ENCODE measurements at places on chromosomes 16 and 17.

DNA sequence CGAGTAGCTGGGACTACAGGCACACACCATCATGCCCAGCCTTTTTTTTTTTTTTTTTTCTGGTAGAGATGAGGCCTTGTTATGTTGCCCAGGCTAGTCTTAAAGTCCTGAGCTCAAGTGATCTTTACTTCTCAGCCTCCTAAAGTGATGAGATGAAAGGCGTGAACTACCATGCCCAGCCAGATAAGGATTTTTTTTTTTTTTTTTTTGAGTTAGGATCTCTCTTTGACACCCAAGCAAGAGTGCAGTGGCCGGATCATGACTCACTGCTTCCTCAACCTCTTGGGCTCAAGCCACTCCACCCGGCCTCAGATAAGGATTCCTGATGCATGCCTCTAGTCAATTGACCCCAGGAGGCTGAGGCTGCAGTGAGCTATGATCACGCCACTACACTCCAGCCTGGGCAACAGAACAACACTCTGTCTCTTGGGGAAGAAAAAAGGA lies 11.2 kb upstream of the PLEKHG4 start:
- DNase-seq = no peak

DNA sequence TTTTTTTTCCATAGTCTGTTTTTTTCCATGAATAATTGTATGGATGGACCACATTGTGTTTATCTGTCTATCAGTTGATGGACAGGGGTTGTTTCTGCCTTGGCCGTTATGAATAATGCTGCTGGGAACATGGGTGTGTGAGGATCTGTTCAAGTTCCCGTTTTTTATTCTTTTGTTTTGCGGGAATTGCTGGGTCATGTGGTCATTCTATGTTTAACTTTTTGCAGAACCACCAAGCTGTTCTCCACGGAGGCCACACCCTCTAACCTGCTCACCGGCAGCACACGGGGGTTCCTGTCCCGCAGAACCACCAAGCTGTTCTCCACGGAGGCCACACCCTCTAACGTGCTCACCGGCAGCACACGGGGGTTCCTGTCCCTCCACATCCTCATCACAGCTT lies 5.9 kb upstream of the MSLN start:
- no peak for DNase-seq

GRCh38 chr16:57143149-57143921 lies 42.5 kb downstream of the PSME3IP1 start:
- DNase-seq = no peak

DNA sequence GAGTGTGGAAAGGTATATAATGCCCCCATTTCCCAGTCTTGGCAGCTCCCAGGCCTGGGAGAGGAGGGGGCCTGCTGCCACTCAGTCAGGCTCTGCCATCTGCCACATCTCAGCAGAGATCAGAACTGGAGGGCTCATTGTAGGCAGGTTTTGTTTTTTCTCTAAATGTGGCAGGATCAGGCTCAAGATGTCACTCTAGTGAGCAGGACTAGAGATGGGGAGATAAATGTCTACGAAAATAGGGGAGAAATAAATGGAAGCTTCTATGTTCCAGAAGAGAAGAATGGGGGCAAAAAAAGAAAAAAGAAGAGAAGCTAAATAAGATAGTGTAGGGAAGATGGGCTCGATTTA lies 13.9 kb downstream of the NXPH3 start:
- DNase-seq = no peak

DNA sequence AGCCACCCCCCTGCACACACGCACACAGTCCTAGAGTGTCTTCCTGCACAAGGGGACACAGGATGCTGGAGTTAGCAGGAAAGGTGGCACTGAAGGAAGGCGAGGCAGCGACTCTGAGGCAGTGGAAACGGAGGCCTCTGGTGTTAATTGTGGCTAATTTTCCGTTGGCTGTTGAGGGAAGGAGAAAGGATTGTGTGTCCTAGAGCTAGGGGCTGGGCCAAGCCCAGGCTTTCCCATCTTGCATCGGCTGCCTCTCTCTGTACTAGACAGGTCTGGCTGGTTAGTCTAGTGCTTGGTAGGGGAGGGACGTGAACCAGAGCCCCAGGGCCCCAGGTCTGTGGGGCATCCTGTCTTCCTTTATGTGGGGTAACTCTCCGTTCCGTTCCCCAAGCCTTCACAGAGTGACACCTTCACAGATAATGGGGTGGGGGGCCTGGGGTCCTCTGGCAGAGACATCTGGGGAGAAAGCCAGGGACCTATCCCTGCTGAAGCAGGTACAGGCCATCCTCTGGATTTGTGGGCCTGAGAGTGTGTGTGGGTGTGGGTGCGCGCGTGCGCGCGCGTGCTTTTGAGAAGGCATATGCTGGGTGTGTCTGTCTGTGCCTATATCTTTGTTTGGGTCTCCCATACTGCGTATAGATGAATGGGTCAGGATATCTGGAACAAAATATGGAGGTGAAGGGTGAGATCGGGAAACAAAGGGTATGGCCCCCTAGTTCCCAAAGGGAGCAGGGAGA lies at the start of gene CHD3:
TSS of gene CHD3 (plus strand) at position 606 of the 737 bp plus-strand sequence. CDS start 212 bp downstream, outside the sequence.
- peak; percentile 26 for DNase-seq

DNA sequence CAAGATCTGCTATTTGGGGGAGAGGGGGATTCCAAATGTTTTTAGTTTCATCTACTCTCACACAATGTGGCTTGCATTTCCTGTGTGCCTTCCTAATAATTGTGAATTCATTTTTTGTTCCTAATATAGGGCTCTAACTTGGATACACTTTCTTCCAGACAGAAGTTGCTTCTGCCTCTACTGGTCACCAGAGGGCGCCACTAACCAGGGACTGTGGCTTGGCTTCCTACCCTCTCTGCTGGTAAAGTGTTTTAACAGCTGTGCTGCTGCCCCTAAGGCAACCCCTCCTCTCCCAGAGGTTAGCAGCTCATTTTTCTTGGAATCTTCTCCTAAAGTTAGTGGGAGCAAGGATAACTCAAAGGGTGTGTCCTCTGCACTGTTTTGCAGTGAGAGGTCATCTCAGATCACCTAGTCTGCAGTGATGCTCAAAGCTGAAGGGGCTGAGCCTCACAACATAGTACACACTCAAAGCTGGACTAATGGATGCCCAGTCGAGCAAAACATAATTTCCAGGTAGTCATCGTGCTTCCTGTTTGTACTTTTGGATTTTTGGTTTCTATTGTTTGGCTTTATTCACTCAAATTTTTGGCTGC lies 5.0 kb upstream of the PRSS54 start:
- DNase-seq = peak; percentile 1

DNA sequence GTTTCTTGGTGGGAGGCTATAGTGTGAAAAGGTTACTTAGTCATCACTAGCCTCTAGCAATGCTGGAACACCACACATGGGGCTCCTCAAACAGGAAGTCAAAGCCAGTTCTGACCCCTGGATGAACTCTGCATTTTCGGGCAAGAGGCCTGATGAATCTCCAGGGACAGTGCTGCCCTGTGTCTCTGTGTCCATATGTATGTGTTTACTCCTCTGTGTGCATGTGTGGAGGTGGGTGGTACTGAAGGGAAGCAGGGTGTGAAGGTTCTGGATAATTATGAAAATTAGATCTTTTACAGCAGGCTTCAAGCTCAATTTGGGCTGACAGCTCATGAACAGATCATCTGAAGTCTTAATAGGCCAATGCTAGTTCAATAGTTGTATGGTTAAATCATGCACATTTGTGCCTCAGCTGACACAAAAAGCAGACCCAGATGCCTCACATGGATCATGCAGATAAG lies 133.6 kb downstream of the SNX11 start:
- DNase-seq = no peak

GRCh38 chr16:57952909-57953308 lies 18.0 kb downstream of the CNGB1 start:
- DNase-seq = no peak

- no peak for DNase-seq
Measured at GRCh38 chr16:19833581-19833980, 51.1 kb downstream of the GPRC5B start.

DNA sequence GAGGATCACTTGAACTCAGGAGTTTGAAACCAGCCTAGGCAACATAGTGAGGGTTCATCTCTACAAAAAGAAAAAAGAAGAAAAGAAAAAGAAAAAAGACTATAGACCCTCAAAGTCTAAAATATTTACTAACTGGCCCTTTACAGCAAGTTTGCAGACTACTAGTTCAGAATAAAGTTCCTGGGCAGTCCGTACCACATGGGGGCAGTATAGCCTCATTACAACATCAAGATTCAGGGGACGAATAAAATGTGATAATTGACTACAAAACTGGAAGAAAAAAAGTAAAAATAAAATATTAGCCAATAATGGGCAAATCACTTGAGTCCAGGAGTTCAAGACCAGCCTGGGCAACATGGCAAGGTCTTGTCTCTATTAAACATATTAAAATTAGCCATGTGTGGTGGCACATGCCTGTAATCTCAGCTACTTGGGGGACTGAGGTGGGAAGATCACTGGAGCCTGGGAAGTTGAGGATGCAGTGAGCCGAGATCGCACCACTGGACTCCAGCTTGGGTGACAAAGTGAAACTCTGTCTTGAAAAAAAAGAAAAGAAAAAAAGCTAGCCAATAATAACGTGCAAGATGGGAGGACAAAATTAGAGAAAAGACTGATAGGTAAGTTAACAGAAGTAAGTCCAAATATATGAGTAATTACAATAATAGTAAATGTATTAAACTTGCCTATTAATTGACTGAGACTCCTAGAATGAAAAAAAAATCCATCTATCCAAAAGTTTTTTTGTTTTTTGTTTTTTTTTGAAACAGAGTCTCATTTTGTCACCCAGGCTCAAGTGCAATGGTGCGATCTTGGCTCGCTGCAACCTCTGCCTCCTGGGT lies 129.4 kb upstream of the SEC14L1 start:
- peak; percentile 30 for DNase-seq

- no peak for DNase-seq
Measured at GRCh38 chr16:86504315-86505184, 5.8 kb upstream of the FOXF1 start.

- no peak for DNase-seq
Measured at GRCh38 chr17:83149029-83149725, 69.8 kb downstream of the METRNL start.

GRCh38 chr16:71537643-71538042 lies 11.4 kb downstream of the CHST4 start:
- peak; percentile 10 for DNase-seq

DNA sequence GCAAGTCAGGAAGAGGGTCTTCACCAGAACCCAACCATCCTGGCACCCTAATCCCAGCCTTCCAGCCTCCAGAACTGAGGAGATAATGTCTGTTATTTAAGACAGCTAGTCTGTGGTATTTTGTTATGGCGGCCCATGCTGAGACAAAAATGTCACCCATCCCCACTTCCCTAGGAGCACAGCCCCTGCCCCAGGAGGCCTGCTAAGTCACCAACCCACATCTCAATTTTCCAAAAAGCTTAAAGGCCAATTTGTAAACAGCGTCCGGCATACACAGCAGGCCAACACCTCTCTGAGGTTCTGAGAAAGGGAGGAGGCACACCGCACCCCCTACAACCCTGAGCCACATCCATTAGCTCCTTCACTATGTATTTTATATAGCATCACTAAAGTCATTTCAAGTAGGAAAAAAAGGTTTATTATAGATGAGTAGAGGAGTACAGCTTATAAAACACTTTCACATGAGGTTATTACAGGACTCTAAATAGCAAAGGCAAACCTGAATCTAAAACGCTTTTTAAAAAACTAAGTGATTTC lies 6.9 kb downstream of the TMEM170A start:
- DNase-seq = no peak

- no peak for DNase-seq
Measured at GRCh38 chr16:72829846-72830775, 217.8 kb downstream of the ZFHX3 start.

DNA sequence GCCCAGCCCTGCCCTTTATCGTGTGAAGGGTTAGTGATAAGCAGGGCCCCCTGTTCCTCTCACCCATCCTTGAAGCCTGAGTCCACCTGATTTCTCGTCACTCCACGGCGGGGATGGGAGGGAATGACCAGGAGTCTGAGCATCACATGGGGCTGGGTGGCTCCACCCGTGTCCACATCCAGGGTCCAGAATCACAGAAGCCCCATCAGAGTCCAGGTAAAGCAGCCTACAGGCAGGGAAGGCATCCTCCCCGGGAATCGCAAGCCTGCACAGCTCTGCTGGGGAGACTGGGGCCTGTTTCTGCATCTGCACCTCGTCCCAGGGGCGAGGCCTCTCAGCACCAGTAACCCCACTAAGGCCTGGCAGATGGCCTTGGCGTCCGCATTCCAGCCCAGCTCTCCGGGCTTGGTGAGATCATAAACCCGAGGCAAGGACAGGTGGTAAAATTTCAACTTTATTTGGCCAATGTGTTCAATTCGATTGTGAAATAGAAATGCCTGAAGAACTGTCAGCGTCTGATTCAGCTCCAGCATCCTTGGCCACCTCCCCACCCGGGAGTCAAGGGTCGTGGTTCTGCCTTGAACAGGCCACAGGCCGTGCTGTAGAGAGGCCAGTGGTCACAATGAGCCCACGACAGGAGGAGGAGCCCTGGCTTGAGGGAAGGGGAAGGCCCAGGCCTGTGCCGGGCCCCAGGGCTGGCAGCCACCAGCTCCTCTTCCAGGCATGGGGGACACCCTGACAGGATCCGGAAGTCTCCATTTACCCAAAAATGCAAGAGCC lies 8.1 kb upstream of the PPP1R27 start:
- no peak for DNase-seq

DNA sequence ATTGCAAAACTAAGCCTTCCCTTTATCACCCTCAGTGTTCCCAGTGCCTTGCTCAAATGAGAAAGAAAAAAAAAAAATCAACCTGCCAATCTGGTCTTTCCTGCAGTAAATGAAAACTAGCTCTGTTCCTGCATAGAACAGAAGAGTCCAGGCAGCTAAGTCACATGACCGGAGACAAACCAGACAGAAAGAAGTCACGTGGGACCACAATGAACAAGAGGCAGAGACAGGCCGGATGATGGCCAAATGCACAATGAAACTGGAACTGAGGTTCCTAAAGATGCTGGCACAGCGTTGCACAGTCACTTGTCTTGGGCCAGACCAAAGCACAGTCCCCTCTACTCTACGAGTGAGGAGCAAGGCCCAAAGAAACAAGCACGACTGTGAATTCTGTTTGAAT lies 172.5 kb downstream of the GRIN2A start:
- DNase-seq = no peak

DNA sequence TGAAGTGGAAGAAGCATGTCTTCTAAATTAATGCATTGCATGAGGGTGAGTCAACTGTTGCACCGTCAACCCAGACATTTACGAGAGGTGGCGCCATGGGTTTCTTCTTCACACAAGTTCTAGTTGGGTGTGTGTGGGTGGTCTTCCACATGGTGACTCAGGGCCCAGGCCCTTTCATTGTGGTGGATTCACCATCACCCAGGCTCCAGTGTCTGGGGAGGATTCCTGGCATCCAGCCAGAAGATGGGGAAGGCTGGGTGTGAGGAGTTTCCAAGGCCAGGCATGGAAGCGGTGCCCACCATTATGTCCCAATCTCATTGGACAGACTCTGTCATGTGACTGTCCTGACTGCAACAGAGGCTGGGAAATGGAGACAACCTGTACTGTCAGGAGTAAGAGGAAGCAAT lies 21.4 kb upstream of the JPH3 start:
- DNase-seq = no peak

- peak; percentile 68 for DNase-seq
Measured at GRCh38 chr17:80649672-80650330, 105.2 kb downstream of the RPTOR start.

DNA sequence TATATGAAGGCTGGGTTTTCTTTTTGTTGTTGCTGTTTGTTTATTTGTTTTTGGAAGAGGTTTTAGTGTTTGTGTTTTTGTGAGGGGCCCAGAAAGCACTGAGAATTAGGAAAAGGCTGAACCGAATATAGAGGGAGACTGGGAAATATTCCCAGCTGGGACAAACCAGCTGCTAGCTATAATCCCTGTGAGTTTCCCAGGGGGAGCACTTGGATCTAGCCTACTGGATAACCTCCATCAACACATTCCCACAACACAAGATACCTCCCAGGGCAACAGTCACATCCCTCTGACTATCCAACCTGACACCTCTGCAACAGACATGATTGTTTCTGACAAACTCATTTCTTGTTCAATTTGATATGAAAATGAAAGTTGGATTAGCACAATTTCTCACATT lies 16.7 kb downstream of the CDH11 start:
- DNase-seq = no peak

All from stimulated activated CD8-positive, alpha-beta memory T cell treated with anti-CD3 and anti-CD28 coated beads, Interleukin-2, amount 100 ng/mL, for 48 hours (primary cell).